ENCODE measurements at places on chromosomes 5 and 9. TPM values are rescaled to one million over a fixed set of nuclear protein-coding genes. Genes with fewer than 3 reads are reported as not detected.
A peak's percentile ranks its signal among the peaks of the same experiment; 100 is the strongest.

Gene TAF11L9
- polyA plus RNA-seq = not detected

DNA sequence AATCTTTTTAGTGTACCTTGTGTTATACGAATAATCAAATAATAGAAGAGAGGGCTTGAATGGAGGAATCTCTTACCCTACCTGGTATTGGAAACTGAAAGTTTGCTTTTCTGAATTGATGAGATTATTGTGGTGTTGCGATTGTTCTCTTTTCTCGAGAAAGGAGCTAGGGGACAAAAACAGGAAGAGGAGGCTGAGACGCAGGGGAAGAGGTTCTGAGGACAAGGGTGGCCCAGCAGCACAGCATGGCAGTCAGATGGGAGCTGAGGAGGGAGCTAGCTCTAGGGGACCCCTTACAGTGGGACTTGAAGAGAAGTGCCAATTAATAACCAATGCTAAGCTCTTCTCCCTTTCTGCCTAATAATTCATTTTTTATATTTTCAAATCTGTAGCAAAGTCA lies 183.3 kb upstream of the DMAC1 start:
- no peak for DNase-seq
- no peaks in the 10 kb centered on the region for H3K36me3 ChIP-seq
- H3K4me1 ChIP-seq = no peaks in the 10 kb centered on the region
- H3K27ac ChIP-seq = no peak overlapping the region

Gene MAMDC4
- 11.6 TPM for polyA plus RNA-seq

GRCh38 chr5:56951946-56952691 lies at the start of gene MIER3:
Gene MIER3, minus strand, starts transcription at chr5:56952123. Its CDS starts 21 bp downstream, at chr5:56952102.
- H3K4me3 ChIP-seq = peak within 1 kb of the TSS; percentile 77
- H3K27me3 ChIP-seq = no peaks in the 10 kb centered on the region
- H3K4me1 ChIP-seq = peaks cover 13% of the 10 kb centered on the region
- no peaks in the 10 kb centered on the region for H3K36me3 ChIP-seq

GRCh38 chr5:36844305-36844704 lies 32.3 kb upstream of the NIPBL start:
- H3K4me1 ChIP-seq = no peaks in the 10 kb centered on the region
- H3K36me3 ChIP-seq = no peaks in the 10 kb centered on the region
- no peak for DNase-seq
- no peaks in the 10 kb centered on the region for H3K27me3 ChIP-seq
- H3K4me3 ChIP-seq = no peak overlapping the region

Gene CCDC152
- polyA plus RNA-seq = 1.9 TPM

DNA sequence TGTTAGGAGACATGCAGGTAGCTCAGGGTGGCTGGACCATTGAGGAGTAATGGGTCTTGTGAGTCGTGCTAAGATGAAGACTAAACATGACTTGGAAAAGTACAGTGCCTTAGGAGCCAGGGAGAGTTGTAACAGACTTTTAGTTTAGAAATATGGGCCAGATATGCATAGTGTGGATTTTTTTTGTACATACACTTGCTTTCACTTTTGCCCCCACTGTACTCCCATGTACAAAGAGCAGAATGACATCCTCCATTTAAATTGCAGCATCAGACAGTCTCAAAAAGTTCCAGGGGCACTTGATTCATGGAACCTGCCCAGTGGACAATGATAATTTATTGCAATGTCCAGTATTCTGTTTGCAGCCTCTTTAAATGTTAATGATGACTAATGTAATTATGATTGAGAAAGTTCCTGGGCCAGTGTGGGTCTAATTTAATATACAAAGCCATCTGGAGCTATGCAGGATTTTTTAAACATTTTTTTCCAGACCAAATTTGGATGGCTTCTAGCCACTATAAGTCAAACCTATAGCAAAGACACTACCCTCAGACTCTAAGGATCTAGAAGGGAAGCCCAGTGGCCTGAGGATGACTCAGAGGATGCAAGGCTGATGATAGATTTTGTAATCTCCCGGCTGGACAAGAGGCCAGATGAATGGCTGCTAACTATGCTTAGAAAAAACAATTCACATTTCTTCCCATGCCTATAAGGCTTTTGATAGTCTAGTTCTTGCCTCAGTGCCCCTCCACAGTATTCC lies 80.1 kb downstream of the TRPC7 start:
- no peaks in the 10 kb centered on the region for H3K36me3 ChIP-seq
- H3K4me1 ChIP-seq = no peaks in the 10 kb centered on the region
- H3K27ac ChIP-seq = no peak overlapping the region
- no peaks in the 10 kb centered on the region for H3K27me3 ChIP-seq
- no peak for DNase-seq

GRCh38 chr5:12335938-12336337 lies 431.7 kb upstream of the CTNND2 start:
- no peaks in the 10 kb centered on the region for H3K4me1 ChIP-seq
- no peak overlapping the region for H3K4me3 ChIP-seq
- no peak for DNase-seq
- no peak overlapping the region for H3K27ac ChIP-seq
- H3K36me3 ChIP-seq = no peaks in the 10 kb centered on the region
- H3K27me3 ChIP-seq = no peaks in the 10 kb centered on the region

DNA sequence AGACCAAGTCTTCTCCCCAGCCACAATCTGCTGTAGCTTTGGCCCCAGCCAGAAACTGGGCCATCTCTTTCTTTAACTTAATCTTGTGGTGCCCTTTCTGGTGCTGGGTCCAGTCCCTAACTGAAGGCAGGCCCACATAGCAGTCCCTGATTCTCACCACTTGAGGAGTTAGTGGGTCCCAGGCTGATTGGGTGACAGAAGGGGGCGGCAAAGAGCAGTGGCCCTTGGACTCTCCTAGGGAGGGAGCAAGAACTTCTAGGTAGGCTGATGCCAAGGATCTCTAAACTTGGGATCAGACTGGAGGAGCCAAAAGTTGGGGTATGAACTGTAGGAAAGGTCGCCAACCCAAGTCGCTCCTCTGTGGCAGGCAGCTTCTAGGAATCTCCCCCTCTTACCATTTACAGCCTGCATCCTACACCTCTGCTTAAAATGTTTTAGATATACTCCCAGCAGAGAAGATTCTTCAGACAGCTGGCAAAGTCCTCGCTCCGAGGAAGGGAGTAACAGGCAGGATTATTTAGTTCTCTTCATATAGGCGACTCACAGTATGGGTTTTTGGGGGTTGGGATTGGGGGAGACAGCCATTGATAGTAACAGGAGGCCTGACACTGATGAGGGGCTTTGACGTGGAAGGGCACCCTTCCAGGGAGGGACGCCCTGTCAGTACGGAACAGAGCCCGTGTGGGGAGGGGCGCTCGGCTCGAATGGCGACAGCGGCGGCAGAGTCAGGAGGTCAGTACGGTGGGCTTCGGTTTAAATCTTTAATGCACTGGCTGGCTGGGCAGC lies 2.0 kb upstream of the CCL27 start:
- peak overlapping the region; percentile 53 for H3K4me3 ChIP-seq
- H3K27me3 ChIP-seq = no peaks in the 10 kb centered on the region
- peak; percentile 86 for DNase-seq
- H3K4me1 ChIP-seq = peaks cover 17% of the 10 kb centered on the region

Gene ZCCHC9
- 27.3 TPM for polyA plus RNA-seq

DNA sequence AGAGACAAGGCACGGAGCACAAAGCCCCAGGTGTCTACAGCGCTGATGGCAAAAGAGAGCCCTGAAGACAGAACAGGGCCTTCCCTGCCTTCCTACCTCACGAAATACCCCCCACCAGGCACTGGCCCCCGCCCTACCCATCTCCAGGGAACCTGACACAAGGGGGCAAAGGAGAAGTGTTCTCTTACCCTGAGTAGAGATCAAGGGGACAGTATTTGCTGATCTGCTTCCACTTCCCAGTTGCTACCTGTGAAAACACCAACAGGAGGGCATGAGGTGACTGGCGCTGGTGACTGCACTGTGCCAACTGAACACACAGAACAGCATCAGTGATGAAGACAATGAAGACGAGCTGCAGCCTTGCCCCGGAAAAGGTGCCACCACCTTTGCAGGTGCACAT lies 27.4 kb downstream of the IPPK start:
- H3K27ac ChIP-seq = no peak overlapping the region
- H3K4me1 ChIP-seq = no peaks in the 10 kb centered on the region
- no peak for DNase-seq
- H3K4me3 ChIP-seq = no peak overlapping the region
- H3K36me3 ChIP-seq = no peaks in the 10 kb centered on the region

GRCh38 chr5:7779019-7780005 lies 71.6 kb downstream of the CFAP90 start:
- H3K4me3 ChIP-seq = no peak overlapping the region
- no peak for DNase-seq
- H3K27ac ChIP-seq = no peak overlapping the region
- H3K4me1 ChIP-seq = no peaks in the 10 kb centered on the region
- no peaks in the 10 kb centered on the region for H3K27me3 ChIP-seq

DNA sequence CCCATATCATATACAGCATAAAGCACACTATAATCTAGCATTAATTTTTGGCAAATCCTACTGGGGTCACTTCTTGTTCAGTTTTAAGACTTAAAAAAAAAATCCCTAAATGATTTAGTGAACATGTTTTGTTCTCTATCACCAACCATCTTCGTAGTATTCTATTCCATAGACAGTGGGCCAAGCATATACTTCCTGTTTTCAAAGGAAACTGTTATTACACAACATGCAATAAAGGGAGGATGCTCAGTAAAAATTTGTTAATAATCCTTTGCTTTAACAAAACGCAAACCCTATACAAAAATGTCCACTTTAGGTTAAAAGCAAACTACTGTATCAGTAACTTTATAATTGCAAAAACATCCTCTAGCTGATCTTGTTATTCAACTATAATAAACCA lies 13.0 kb downstream of the CCNH start:
- peak overlapping the region; percentile 54 for H3K27ac ChIP-seq
- DNase-seq = no peak
- no peaks in the 10 kb centered on the region for H3K4me1 ChIP-seq
- no peaks in the 10 kb centered on the region for H3K36me3 ChIP-seq

- H3K36me3 ChIP-seq = no peaks in the 10 kb centered on the region
- H3K4me3 ChIP-seq = no peak overlapping the region
- H3K27ac ChIP-seq = no peak overlapping the region
- DNase-seq = no peak
- H3K27me3 ChIP-seq = no peaks in the 10 kb centered on the region
These were observed 2.7 kb downstream of the CCL27 start for GRCh38 chr9:34659592-34660253.

Gene CPLANE1
- polyA plus RNA-seq = 10.4 TPM

Gene CLK4
- 15.1 TPM for polyA plus RNA-seq

Gene PDE8B
- 5.9 TPM for polyA plus RNA-seq

GRCh38 chr9:131887680-131888079 lies 147.8 kb upstream of the RAPGEF1 start:
- no peaks in the 10 kb centered on the region for H3K27me3 ChIP-seq
- DNase-seq = no peak
- H3K4me3 ChIP-seq = no peak overlapping the region

DNA sequence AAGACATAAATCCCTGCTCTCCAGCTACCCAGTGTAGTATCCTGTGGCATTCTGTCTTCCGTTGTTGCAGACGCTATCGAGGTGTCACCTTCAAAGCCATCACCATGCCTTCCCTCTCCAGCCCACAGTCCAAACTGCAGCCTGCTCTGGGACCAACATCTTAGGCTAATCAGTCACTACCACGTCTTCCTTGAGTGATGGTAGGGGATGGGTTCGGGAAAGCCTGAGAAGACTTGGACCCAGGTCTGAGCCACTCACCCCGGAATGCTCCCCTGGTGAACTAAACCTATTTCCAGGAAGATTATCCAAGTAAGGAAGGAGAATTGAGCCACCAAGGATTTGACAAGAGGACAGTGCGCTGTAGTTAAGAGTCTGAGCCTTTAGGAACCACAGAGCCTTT lies 52.9 kb upstream of the IRX1 start:
- H3K36me3 ChIP-seq = no peaks in the 10 kb centered on the region
- no peak overlapping the region for H3K4me3 ChIP-seq
- DNase-seq = no peak

DNA sequence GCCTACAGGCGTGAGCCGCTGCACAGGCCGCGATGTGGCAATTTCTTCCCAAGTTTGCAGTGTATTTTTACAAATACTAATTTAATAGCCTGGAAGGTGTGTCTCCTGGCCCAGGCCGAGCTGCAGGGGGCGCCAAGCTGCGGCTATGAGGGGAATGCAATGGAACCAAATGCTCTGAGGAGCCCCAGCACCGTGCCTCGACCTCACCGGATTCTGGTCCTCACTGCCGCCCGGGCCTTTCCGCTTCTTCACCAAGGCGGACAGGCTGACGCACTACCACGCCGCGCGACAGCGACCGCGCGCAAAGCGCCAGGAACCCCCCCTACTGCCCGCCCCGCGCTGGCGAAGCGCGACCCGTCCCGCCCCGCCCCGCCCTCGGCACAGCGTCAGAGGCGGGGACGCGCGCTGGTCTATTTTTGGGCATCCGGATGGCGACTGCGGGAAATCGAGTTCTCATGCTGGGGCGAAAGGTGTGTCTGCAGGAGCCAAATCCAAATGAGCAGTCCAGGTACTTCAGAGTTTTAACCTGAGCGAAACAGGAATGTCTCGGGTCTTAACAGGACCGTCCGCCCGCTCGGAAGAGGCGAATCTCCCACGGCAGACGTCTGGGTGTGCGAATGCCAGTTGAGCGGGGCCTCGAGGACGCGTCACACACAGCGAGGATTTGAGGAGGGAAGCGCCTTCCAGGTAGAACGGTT lies 31.7 kb upstream of the PRXL2C start:
- H3K36me3 ChIP-seq = no peaks in the 10 kb centered on the region
- H3K4me1 ChIP-seq = no peaks in the 10 kb centered on the region
- H3K27ac ChIP-seq = no peak overlapping the region

- H3K4me3 ChIP-seq = no peak overlapping the region
- H3K4me1 ChIP-seq = peaks cover 38% of the 10 kb centered on the region
- H3K36me3 ChIP-seq = no peaks in the 10 kb centered on the region
- peak overlapping the region; percentile 88 for H3K27ac ChIP-seq
- peak; percentile 63 for DNase-seq
These were observed 4.9 kb upstream of the TRAF1 start for GRCh38 chr9:120931231-120932085.

DNA sequence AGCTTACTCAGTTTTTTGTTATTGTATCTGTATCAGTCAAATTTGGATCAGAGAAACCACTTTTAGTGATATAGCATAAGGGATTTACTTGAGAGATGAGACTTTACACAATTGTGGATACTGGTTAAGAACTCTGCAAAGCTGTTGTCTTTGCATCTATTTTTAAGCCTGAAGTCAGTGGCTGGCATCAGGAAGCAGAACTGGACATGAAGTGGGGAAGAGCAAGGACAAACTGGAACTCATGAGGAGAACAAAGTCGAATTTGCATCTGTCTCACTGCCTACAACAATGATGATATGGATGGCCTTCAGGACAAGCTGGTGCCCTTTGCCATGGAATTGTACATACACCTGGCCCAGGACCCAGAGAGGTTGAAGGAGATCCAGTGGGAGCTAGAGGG lies 15.8 kb upstream of the MYORG start:
- H3K27ac ChIP-seq = no peak overlapping the region
- no peaks in the 10 kb centered on the region for H3K36me3 ChIP-seq

DNA sequence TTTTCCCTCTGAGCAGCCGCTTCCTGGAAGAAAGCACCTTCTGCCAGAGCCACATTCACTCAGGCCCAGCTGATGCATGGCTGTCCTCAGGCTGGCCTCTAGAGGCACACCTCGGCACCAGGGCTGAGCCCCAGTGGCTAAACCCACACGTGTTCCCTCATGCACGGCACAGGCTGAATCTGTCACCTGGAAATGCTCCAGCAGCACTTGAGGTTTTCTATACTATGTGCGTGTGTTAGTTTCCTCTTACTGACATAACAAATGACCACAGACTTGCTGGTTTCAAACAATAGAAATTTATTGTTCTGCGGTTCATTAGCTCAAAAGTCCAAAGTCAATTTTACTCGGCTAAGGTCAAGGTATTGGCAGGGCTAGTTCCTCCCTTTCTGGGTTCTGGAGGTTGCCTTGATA lies 141.4 kb downstream of the LRRC70 start:
- H3K27ac ChIP-seq = no peak overlapping the region
- H3K36me3 ChIP-seq = no peaks in the 10 kb centered on the region
- no peaks in the 10 kb centered on the region for H3K27me3 ChIP-seq
- no peak overlapping the region for H3K4me3 ChIP-seq
- no peak for DNase-seq
